ENCODE measurements at places on chromosomes 1 and 21.

DNA sequence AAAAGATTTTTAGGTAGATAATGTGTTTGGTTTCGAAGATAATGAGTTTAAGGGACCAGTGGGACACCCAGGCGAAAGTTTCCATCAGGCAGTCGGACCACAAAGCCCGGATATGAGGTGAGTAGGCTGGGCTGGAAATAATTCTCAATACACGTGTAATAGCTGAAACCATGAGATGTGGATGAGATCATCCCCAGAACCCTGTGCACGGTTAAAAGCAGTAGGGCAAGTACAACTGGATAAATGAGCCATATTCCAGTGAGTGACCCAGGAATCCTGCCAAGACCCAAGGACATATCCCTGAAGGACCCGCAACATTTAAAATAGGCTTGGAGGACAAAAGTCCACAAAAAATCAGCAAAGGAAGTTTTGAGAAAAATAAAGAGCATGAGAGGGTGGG lies 21.5 kb upstream of the NHLH2 start:
- no peak for DNase-seq

- no peak for DNase-seq
Measured at GRCh38 chr1:42140191-42140590, 13.0 kb upstream of the GUCA2B start.

- DNase-seq: no peak
Measured at GRCh38 chr1:173503391-173503790, 26.3 kb downstream of the PRDX6 start.

DNA sequence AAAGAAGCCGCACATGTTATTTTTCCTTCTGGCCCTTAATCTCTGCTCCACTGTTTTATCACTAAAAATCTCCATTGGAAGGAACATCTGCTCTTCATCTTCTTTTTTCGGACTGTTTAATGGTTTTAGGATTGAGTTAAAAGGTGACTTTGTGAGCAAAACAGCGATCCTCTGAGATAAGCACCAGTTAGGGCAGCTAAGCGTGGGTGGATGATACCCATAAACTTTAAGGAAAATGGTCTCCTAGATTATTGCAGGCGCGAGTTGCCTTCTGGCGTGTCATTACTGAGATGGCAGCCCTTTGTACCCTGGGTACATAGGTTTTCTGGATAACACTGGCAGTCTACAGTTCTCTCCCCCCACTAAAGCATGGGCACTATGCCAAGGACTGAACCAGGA lies 44.0 kb upstream of the HMGB4 start:
- DNase-seq: no peak

- no peak for DNase-seq
Measured at GRCh38 chr1:44661781-44662682, 12.2 kb downstream of the TMEM53 start.

GRCh38 chr1:205746757-205747412 lies 3.1 kb downstream of the NUCKS1 start:
- DNase-seq: no peak

GRCh38 chr1:71154429-71154828 lies 73.6 kb upstream of the ZRANB2 start:
- no peak for DNase-seq

GRCh38 chr1:219152751-219153150 lies 20.9 kb upstream of the LYPLAL1 start:
- DNase-seq: no peak

DNA sequence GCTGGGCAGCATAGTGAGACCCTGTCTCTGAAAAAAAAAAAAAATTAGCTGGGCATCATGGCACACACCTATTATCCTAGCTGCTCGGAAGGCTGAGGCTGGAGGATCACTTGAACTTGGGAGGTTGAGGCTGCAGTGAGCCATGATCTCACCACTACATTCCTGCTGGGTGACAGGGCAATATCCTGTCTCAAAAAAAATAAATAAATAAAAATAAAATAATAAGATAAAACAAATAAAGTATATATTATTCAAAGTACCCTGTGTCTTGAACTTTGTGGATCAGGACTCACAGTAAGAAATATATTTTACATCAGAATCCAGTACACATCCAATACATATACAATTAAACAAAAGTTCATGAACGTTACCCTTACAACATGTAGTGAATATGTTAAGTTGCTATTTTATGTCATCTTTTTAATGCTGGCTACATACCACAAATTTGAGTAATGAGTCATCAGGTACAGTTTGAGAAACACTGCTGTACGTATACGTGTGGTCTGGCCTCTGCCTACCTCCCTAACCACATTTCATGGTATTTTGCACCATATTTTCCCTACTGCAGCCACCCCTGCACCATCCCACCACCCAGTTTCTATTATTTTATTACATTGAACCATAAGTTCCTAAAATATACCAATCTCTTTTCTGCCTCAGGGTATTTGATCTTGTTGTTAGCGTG lies 4.4 kb downstream of the NME7 start:
- no peak for DNase-seq

- no peak for DNase-seq
Measured at GRCh38 chr1:225941187-225941941, at the start of gene LEFTY2. Gene LEFTY2, minus strand, starts transcription at chr1:225941220. Its CDS starts 80 bp downstream, at chr1:225941140.

DNA sequence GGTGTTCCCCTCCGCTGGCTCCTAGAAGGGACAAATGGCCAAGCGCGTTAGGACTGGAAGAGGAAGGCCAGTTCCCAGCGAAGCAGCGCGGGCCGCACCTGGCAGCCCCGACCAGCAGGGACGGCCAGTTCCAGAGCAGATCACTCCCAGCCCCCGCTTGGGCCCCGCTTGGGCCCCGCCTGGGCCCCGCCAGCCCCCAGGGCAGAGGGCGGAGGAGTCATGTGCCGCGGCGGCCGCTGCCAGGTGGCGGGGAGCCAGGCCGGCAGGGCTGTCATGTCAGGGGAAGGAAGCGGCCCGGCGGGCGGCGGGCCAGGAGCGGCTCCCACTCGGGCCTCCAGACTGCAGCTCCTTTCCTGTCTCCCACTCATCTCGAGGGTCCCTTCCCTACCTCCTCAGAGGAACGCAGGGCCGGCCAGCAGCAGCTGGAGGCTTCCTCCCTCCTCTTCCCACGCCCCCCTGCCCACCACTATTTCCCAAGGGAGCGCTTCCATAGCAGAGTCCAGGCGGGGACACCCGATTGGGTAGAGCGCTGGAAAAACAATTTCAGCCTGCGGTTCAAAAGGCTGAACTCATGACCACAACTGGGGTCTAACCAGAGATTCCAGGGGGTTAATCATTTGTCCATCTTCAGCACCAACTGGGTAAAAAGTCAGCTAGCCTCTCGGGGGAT lies 16.5 kb downstream of the ZNF697 start:
- peak; percentile 52 for DNase-seq

- no peak for DNase-seq
Measured at GRCh38 chr1:11857164-11857851, 1.4 kb downstream of the NPPB start.

GRCh38 chr1:167881069-167881468 lies 32.9 kb downstream of the ADCY10 start:
- no peak for DNase-seq

GRCh38 chr1:74215229-74215628 lies 17.2 kb downstream of the FPGT start:
- DNase-seq: no peak

GRCh38 chr1:206719169-206719839 lies 34.6 kb downstream of the MAPKAPK2 start:
- no peak for DNase-seq

DNA sequence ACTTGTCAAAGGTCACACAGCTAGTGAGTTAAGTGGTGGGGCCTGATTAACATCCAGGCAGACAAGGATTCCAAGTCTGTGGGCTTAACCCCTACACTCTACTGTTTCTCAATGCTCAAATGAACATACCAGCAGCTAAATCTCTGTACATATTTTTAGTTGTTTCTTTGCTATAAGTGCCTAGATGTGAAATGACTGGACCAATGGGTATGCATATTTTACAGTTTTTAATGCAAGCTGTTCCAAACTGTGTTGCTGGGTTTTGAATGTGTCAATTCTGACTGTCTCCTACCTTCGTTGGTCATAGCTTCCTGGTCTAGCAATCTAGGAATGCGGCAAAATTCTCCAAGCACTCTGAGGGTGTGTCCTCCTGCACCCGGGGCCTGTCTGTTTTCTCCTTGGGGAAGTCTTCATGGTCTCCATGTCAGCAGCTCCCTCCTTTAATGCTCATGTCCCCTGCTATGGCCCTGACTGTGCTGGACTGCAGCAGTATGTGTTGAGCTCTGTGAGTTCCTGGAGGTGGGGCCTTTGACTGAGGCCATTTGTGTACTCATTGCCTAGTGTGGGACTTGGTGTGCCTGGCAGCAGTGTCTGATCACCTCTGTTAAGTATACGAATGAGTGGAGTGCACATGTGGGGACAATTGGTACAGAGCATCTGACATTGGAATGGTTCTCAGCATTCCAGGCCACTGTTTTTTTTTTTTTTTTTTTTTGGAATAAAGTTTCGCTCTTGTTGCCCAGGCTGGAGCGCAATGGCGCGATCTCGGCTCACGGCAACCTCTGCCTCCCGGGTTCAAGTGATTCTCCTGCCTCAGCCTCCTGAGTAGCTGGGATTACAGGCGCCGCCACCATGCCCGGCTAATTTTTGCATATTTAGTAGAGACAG lies 72.9 kb upstream of the SLC2A1 start:
- DNase-seq: no peak

DNA sequence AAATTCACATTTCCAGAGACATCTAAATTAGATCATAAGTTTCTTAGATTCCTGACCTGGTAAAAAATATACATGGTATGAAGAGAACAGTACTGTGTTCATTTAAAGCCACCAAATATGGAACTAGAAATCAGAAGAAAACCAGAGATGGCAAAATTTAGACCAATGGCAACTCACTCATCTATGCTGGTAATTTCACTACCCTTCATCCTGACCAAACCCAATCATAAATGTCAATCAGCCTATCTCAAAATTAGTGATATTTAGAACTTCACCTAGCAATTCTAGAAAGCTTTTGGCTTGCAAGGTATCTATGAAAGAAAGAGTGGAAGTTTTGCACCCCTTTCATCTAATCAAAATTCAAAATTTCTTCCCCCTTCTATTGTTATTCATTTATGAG lies 107.7 kb downstream of the NIBAN1 start:
- DNase-seq: no peak

GRCh38 chr1:212628046-212628445 lies 19.5 kb downstream of the ATF3 start:
- no peak for DNase-seq

GRCh38 chr1:161772397-161772796 lies 6.3 kb downstream of the ATF6 start:
- DNase-seq: no peak

GRCh38 chr21:14900611-14901010 lies 164.2 kb downstream of the NRIP1 start:
- DNase-seq: no peak

DNA sequence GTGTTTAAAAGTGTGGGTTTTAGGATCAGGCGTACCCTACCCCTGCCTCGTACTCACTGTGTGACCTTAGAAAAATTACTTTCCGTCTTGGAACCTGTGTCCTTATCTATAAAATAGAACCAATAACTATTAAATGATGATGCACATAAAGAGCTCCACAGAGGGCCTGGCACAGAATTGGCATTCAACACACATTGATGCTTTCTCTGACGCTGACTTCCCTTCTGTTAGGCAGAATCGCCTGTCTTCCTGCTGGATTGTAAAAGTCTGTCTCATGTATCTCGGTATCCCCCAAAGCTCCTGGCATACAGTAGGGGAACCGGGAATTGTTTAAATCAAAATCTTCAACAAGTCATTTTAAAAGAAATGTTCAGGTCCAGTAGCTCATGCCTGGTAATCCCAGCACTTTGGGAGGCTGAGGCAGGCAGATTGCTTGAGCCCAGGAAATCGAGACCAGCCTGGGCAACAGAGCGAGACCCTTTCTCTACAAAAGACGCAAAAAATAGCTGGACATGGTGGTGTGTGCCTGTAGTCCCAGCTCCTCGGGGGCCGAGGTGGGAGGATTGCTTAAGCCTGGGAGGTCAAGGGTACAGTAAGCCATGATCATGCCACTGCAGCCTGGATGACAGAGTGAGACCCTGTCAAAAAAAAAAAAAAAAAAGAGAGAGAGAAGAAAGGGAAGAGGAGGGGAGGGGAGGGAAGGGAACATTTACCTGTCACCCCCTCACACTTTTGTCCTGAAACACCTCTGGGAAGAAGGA lies 41.3 kb upstream of the FHAD1 start:
- DNase-seq: no peak

DNA sequence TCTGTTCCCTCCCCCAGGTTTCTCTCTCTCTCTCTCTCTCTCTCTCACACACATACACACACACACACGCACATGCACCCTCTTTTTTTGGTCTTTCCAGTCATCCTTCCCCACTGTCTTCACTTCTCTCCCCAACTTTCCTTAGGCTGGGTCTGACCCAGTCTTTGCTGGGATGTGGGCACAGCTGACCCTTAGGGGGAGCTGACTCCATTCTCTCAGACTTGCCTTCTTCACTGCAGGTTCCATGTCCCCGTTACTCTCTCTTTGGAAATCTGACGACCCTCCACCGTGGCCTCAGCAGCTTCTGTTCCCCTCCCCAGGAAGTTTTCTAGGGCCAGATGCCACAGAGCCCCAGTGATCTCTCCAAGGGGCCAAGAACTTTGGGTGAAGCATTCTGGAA lies 2.1 kb downstream of the DISP3 start:
- no peak for DNase-seq

DNA sequence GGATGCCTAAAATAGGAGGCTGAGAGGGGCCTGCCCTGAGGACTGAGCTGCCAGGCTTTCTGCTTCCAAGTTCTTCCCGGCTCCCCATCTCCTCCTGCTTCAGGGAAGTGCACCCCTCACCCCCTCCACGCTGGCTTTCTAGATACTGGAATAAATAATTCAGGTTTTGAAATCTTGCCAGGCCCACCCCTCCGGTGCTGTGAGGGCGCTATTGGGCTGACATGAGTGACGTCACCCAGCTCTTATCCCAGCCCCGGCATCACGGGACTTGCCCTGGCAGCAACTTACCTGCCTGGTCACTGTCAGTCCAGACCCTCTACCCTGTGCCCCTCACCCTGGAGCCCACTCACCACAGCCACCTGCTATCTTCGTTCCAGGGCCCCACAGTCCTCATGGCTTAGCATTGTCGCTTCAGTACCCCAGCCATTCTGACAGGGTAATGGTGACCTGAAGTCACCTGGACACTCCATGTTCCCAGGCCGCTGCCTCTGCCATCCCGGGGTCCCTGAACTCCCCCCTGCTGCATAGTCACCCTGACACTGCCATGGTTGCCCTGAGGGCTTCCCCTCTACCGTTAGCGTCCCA lies 819 bp upstream of the GPR3 start:
- DNase-seq: no peak

GRCh38 chr1:39886757-39887231 lies 3.5 kb upstream of the TRIT1 start:
- DNase-seq: no peak

GRCh38 chr1:161440312-161440894 lies 64.9 kb upstream of the FCGR2A start:
- no peak for DNase-seq

DNA sequence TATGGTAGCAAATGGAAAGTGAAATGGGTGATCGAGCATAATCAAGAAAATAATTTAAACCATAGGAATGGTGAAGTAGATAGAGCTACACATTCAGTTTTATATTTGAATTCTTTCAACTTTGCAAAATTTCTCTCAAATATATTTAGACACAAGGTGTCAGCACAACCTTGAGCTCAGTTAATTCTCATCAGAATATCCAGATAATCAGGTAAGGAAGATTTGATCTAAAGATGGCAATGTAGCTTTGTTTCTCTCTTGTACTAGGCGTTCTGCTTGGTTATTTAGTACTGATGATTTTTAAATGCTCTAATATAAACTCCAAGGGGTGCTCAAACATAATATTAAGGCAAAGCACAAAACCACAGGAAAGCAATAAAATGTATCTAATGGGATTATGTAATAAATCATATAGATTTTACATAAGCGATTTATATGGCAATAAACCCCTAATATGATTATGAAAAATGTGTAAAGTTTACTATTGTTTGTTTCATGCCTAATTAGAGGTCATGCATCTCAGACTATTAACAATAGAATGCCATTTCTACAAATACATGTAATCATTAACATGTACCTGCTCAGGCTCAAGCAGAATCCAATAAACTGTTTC lies 32.4 kb upstream of the SERTAD4 start:
- no peak for DNase-seq
